Activated CD8-positive, alpha-beta memory T cell treated with anti-CD3 and anti-CD28 coated beads for 1 hour (primary cell): ENCODE measurements at places on chromosomes 4 and X.

GRCh38 chr4:6916587-6917460, 7.2 kb downstream of the TBC1D14 start:
- DNase-seq, result peak; percentile 34

GRCh38 chr4:154120690-154121345, 331.9 kb upstream of the SFRP2 start:
- no peak for DNase-seq

- no peak for DNase-seq
Measured at GRCh38 chr4:48669086-48669485, 111.0 kb downstream of the FRYL start.

DNA sequence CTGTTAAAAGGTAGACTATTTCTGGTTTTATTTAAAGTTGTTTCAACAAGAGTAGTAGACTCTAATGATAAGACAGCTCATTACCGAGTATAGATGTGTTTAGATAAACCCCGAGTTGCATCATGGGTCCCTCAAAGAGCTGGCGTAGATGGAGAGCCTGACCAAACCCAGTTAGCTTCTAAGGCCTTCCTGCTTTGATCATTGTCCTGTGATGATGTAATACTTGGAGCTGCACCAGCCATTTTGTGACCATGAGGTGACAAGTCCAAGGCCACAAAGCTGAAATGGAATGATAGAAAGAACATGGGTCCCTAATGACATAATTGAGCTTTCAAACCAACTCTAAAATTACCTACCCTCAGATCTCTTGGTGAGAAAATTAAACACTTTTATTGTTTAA, 66.6 kb upstream of the TAB3 start:
- DNase-seq, result no peak

DNA sequence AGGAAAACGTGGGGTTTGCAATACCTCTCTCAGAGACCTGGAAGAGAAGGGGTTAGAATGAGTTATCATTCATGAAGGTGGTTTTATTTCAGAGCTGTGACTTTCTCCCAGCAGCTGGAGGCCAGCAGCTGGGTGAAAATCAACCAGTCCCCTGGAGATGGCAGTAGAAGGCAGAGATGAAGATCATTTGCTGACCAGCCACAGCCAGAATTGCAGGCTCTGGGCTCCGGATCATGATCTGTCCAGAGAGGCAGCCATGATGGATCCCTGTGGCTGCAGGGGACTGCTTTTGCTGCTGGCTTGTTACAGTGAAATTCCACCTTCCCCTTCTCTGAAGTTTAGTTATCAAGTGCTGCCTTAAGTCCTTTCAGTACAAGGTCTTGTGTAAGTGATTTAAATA, 46.9 kb upstream of the TAB3 start:
- DNase-seq, result no peak

GRCh38 chr4:39363773-39364393, 2.3 kb downstream of the RFC1 start:
- no peak for DNase-seq

- no peak for DNase-seq
Measured at GRCh38 chr4:46254788-46255187, 130.9 kb upstream of the GABRG1 start.

- no peak for DNase-seq
Measured at GRCh38 chr4:168592676-168593075, 95.8 kb downstream of the PALLD start.

- DNase-seq, result no peak
Measured at GRCh38 chrX:87572901-87573300, 55.3 kb downstream of the KLHL4 start.

DNA sequence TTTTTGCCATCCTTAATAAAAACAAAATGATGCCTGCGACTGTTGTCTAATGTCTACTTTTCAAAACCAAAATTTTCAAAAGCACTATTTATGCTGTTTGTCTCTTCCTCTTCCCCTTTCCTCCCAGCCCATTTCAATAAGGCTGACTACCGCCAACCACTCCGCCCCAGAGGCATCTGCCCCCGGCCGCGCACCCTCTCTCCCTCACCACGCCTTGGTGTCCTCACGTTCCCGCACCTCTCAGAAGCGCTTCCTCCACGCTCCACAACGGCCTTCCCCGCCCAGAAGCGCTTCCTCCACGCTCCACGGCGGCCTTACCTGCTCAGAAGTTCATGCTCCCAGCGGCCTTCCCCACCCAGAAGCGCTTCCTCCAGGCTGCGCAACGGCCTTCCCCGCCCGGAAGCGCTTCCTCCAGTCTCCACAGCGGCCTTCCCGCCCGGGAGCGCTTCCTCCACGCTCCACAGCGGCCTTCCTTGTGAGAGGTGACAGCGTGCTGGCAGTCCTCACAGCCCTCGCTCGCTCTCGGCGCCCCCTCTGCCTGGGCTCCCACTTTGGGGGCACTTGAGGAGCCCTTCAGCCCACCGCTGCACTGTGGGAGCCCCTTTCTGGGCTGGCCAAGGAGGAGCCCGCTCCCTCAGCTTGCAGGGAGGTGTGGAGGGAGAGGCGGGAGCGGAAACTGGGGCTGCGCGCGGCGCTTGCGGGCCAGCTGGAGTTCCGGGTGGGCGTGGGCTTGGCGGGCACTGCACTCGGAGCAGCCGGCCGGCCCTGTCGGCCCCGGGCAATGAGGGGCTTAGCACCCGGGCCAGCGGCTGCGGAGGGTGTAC, 490.4 kb upstream of the ZFP42 start:
- DNase-seq, result no peak

DNA sequence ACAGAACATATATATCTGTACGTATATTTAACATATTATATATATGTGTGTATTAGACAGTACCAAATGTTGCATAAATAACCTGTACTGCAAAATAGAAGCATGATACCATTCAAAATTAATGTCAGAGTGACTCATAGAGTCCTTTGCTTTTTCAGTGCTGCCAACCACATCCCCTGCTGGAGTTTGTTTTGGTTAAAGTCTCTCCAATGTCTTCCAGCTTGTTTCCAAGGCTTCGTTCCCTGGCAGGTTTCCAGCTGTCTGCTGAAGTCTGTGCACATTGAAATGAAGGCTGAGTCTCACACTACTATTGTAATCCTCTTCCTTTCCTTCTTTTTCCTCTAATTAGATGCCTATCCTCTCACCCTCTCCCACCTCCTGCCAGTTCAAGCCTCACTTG, 14.9 kb downstream of the NRK start:
- DNase-seq, result no peak

GRCh38 chrX:42602566-42602965, 175.4 kb downstream of the PPP1R2C start:
- no peak for DNase-seq

GRCh38 chrX:53319614-53320542, 38.5 kb upstream of the IQSEC2 start:
- DNase-seq, result no peak

GRCh38 chr4:148044089-148044911, 312.4 kb downstream of the ARHGAP10 start:
- no peak for DNase-seq

DNA sequence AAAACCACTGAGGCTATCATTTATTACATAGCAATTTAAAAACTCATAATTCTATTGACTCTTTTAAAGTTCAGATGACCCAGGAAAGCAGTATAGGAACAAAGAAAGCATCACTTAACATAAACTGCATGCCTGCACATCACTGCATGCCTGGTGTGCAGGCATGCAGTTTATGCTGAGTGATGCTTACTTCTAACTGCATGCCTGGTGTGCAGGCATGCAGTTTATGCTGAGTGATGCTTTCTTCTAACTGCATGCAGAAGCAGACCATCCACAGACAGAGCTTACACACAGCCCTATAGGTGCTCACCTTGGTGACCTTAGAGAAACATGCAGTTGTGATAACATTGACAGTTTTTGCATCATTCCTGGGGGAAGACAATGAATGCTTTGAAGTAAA, 17.0 kb downstream of the SDAD1 start:
- DNase-seq, result no peak

GRCh38 chr4:109067508-109068235, 234.8 kb downstream of the COL25A1 start:
- DNase-seq, result no peak

GRCh38 chrX:146831994-146832393, 17.4 kb upstream of the CXorf51A start:
- DNase-seq, result no peak

DNA sequence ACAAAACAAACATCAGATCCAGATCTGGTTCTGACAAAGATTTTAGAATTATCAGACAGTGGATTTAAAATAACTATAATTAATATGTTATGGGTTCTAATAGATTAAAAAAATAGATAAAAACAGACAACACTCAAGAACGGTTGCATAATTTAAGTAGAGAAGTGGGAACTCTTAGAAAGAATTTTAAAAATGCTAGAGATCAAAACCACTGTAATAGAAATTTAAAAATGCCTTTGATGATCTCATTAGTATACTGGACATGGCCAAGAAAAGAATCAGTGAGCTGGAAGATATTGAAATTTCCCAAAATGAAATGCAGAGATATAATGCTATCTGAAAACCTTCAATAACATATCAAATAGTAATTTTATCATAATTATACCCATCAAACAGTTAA, 28.3 kb upstream of the DYNLT3 start:
- DNase-seq, result no peak

DNA sequence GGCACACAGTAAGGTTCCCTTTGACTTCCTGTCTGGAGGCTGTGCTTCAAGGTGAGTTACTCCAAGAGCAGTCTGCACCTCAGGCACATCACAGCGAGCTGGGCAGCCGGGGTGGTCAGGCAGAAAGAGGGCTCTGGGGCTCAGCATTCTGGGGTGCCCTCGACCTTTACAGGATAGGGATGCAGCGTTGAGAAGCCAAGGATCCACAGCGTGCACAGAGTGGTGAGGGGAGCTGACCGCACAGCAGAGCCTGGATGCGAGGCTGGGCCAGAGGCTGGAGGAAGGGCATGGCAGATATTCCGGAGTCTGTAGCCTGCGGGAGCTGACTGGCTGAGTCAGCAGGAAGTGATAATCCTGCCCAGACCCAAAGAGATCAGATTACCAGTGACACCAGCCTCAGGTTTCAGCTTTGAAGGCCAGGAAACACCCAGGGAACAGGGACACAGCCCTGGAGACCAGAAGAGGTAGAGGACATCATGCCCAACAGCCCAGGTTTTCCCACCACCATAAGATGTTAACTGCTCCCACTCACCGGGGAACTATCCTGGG, 38.4 kb upstream of the PDLIM3 start:
- no peak for DNase-seq
